Putamen (tissue), 1 donor: ENCODE measurements at places on chromosomes 1 and 21.

DNA sequence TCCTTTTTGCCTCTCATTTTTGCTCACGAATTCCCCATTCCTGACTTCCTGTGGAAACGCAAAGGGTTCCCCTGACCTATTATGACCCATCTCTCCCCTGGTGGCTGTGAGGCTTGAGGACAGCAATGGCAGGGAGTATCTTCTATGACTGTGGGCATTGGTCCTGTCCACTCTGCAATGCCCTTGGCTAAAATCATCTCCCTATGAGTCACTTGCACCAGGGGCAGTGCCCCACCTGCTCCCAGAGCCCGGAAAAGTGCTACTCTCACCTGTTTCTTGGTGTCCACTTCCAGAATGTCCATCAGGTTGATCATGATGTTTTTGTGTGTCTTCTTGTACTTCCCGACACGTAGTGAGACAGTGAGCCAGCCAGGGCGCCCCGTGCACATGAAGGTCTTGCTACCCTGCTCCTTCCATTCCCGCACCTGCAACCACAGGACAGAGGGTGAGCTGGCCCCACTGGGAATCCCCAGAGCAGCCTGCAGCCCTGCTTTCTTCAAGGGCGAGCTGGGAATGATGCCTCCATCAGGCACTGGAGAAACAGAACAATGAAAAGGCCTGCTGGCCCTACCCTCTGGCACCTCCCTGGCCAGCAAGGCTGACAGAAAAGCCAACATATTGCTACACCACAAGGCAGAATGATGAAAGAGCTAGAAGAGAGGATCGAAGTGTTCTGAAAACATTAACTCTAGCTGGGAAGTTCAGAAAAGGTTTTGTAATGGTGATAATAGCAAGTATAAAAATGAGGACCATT is 3.5 kb downstream of the DHCR24 start:
- no peak for DNase-seq

- DNase-seq = no peak
Observed at GRCh38 chr1:244968471-244968871, 104.1 kb upstream of the HNRNPU start.

DNA sequence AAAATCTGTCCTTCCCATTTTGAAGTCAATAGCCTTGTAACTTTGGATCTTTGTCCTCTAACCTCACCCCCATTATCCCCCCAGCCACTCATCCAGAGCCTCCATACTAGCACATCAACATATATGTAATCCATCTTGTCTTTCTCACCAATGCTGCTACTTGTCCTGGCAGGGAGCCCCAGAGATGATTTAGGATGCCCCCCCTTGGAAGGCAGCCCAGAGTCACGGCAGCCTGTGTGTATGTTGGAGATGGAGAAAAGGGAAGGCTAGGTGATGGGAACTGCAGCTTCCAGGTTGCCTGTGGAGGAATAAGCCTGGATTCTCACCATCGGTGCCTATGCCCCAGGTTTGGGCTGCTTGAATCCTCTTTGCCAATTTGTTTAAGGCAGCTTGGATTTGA is 51.7 kb upstream of the SCMH1 start:
- no peak for DNase-seq

DNA sequence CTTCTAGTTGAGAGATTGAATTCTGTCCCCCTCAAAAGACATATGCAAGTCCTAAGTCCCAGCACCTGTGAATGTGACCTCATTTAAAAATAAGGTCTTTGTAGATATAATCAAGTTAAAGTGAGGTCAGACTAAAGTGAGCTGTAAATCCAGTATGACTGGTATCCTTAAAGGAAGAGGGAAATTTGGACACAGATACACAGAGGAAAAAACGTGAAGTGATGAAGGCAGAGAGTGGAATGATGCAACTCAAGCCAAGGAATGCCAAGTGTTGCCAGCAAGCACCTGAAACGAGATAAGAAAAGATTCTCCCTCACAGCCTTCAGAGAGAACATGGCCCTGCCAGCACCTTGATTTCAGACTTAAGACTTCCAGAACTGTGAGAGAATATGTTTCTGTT is 444.7 kb upstream of the VAMP3 start:
- no peak for DNase-seq

- no peak for DNase-seq
Observed at GRCh38 chr21:38683222-38683621, 122.5 kb upstream of the ETS2 start.

DNA sequence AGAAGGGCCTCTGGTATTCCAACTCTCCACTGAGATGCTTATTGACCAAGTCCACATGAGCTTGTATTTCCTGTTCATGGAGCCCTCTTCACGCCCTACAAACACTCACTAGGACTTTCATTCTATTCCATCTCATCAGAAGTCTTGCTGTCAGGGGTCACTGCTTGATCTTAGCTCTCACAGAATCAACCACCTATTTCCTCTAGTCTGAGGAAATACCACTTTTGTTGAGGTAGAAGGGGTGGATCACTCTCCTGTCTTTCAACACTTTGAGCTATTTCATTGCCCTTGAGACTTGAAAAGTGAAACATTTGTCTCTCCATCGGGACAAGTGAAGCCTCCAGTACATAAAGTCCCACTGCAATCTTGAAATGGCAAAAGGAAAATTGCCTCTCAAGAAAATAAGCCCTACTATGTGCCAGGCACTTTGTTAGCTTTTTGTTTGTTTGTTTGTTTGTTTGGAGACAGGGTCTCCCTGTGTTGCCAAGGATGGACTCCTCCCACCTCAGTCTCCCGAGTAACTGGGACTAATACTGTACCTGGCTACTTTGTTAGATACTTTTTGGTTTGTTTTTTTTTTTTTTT is 19.8 kb upstream of the FAM110D start:
- DNase-seq = no peak

DNA sequence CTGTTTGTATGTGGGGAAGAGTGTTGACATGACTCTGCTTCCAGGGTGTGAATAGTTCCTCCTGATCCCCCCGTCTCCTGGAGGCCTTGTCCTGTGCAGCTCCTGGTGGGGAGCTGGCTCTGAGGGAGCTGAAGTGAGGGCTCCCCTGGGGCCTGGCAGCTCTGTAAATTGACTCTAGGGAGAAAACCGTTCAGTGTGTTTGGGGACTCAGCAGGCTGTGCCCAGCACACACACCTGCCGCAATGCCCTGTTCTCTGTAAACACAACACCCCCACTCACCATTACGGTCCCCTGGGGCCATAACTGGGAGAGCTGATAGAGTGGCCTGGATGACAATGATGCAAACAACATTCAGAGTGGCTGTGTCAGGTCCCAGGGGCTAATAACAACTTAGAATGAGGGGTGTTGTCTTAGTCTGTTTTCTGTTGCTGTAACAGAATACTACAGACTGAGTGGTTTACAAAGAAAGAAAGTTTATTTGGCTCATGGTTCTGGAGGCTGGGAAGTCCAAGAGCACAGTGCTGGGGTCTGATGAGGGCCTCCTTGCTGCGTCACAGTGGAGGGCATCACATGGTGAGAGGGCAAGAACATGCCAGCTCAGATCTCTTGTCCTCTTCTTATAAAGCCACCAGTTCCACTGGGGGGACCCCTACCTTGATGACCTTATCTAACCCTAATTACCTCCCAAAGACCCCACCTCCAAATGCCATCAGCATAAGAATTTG is 15.3 kb downstream of the ADORA1 start:
- no peak for DNase-seq

DNA sequence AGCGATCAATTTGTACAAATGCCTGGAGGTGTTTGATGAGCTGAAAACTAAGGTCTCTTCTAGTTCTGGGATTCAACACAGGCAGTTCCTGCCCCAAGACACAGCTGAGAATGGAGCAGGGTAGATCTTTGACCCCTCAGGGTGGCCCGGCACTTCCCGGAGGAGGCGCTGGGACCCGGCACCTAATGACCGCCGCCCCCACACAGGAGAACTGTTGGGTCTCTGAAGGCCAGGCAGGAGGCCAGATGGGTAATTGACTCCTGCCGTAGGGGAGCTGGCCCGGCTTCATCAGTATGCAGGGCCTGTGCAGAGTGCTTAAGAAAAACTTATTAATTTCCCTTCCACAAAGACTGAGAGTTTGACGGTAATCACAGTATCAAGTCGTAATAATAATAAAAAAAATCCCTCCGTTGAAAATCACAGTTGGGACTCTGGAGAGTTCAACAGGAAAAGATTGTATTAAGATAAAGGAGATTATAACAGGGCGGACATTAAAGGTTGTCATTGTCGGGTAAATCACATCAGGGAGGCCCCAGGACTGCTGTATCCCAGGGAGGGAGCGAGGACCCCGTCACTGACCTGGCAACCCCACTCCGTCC is 51.7 kb downstream of the UBIAD1 start:
- DNase-seq = no peak

DNA sequence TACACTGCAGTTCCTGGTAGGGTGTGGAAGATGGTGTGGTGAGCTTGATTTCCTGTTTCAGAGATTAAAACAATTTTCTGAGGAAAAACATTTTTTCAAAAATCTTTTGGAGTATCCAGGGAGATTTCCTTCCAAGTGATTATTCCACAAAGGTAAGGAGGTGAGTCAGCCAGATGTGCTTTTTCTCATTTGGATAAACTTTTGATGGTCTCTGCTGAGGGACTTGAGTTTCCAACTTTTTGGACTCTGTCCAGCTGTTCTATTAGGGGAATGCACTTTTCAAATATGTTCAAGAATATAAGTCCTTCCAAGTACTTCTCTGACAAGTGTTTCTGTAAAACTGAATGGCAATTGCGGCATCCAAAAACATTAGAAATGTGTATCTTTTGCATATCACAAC is 628.8 kb upstream of the ADAMTS5 start:
- DNase-seq = no peak

GRCh38 chr1:8941906-8942305 is 3.8 kb upstream of the CA6 start:
- peak; percentile 86 for DNase-seq

DNA sequence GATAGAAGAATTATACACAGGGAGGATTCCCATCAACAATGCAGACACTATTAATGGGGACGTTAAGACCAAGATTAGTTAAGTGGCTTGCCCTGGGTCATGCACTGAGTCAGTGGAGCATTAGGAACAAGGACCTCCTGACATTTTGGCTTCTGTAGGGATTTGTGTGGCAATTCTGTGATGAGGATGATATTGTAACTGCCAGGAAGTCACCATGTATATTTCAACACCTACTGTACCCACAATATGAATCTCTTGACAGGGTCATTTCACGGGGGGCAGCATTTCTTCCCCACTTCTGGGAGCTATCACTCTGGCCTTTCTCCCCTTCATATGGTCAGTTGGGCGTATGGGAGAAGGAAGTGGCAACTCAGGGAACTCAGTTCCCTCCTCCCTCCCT is 134.9 kb downstream of the RUNX1 start:
- DNase-seq = no peak

- DNase-seq = peak; percentile 71
Observed at GRCh38 chr21:41419921-41420862, 5.8 kb upstream of the MX1 start.

- no peak for DNase-seq
Observed at GRCh38 chr21:16424331-16424751, 694.6 kb downstream of the USP25 start.

DNA sequence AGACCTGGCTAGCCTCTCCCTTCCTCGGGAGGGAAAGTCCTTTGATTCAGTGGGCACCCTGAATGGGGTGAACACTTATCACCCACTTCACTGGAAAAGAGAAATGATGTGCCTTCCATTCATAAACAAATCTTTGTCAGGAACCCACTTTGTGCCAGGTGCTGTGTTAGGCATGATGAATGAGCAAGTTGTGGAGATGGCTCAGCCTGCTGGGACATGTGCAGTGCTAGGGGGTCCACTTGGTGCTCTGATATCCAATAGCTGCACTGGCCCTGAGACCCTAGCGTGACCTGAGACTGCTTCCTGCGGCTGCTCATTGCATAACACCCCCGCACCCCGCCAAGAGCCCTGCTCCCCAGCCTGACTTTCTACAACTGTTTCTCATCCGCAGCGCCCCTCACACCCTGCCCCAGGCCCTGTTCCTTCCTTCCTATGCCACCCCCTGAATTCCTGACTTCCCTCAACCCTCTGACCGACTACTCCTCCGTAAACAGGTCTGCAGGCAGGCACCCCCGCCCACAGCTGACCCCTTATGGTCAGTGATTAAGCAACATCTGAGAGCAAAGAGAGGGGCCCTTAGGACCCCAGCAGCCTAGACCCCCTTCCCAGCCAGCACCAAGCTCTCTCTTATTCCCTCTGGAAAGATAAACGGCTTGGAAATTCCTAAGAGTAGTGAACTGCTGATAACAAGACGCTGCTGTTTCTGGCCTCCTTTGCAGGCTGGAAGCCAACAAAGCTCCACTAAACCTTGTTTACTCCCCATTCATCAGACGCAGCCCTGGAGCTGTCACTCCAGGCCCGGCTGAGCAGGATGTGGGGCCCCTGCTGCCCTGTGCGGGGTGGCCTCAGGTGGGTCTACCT is 12.9 kb downstream of the CSRP1 start:
- no peak for DNase-seq

- DNase-seq = no peak
Observed at GRCh38 chr1:187096689-187097088, 267.9 kb downstream of the PLA2G4A start.

GRCh38 chr1:246113555-246114095 is 393.5 kb downstream of the SMYD3 start:
- no peak for DNase-seq

GRCh38 chr1:203655671-203656070 is 29.0 kb downstream of the ATP2B4 start:
- no peak for DNase-seq
